ENCODE measurements at places on chromosomes 7 and 10.

GRCh38 chr10:119421891-119422681 is 120.4 kb downstream of the RGS10 start:
- DNase-seq: no peak

DNA sequence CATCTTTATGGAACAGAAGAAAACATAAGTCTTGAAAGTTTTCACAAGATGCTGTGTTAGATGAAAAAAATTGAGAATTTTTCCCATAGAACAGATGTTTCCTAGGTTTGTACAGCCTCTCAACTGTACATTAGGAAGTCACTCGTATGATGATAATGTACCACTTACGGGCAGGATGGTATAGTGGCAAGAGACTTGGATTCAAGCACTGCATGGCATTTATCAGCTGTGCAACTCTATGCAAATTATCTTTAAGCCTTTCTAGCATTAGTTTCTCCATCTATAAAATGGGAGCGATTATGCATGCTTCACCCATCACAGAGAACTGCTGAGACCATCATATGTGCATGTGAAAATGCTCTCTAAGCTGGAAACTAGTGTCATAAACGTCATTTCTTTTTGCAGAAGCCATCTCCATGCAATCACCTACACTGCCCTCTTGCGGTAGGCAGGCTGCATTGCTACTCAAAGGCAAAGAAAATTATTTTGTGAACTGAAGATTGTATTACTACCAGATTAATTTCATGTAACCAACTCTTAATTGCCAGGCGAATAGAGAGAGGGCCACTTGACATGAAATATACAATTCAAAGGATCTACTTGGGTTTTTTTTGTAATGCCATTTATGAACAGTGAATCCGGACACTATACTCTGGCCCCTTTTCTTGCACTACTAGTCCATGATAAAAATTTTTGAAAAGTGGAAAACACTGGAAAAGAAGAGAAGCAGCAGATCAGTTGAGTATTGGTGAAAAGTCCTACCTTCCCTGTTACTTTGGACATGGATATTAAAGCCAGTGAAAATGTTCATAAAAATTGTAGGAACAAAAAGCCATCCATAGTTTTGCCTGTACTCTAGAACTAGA is 102.3 kb downstream of the JAZF1 start:
- no peak for DNase-seq

- no peak for DNase-seq
Observed at GRCh38 chr10:22723343-22723779, 9.0 kb upstream of the PIP4K2A start.

DNA sequence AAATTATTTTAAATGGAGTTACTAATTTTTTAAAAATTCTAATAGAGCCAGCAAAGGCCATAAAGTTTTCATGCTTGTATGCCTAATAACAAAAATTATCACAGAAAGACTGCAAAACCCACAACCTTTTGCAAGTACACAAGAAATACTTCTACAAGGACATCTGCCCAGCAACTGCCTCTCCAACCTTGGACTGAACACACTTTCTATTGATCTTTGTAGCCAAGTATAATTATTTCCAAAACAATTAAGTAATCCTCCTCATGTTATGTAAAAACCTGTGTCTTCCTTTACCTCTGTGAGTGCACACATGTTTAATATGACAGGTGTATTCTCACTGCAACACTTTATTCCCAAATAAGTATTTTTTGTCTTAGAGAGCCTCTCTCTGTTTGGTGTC is 16.6 kb upstream of the ACSM6 start:
- no peak for DNase-seq

GRCh38 chr10:35895331-35895730 is 253.2 kb upstream of the FZD8 start:
- no peak for DNase-seq
